Fibroblast of skin of left quadriceps (primary cell): ENCODE measurements at places on chromosomes 7 and 10.
A peak's percentile ranks its signal among the peaks of the same experiment; 100 is the strongest.

GRCh38 chr10:58972576-58973234, 203.7 kb upstream of the PHYHIPL start:
- DNase-seq = no peak

GRCh38 chr10:7263616-7264015, 147.2 kb downstream of the SFMBT2 start:
- DNase-seq = no peak

- no peak for DNase-seq
Measured at GRCh38 chr10:9069136-9069535, 1014.6 kb downstream of the GATA3 start.

DNA sequence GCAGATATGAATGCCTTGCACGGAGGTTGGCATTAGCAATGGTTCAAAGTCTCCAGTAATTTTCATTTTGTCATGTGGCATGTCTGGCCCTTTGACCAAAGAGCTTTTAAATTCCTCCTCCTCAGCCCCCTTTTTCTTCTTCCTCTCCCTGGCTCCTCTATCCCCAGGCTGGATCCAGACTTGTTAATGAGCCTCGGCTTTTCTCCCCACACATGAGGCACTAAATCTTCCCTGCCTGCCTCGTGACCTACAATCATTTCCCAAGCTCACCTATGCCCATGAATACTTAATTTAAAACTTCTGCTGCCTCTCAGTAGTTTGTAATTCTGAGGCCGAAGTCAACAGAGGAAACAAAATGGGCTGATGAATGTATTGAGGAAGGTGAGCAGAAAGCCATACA, 23.3 kb upstream of the LRRC4 start:
- DNase-seq = no peak

GRCh38 chr7:45459476-45459875, 114.7 kb upstream of the ADCY1 start:
- no peak for DNase-seq

GRCh38 chr10:33291053-33291592, 43.3 kb downstream of the NRP1 start:
- peak; percentile 84 for DNase-seq

DNA sequence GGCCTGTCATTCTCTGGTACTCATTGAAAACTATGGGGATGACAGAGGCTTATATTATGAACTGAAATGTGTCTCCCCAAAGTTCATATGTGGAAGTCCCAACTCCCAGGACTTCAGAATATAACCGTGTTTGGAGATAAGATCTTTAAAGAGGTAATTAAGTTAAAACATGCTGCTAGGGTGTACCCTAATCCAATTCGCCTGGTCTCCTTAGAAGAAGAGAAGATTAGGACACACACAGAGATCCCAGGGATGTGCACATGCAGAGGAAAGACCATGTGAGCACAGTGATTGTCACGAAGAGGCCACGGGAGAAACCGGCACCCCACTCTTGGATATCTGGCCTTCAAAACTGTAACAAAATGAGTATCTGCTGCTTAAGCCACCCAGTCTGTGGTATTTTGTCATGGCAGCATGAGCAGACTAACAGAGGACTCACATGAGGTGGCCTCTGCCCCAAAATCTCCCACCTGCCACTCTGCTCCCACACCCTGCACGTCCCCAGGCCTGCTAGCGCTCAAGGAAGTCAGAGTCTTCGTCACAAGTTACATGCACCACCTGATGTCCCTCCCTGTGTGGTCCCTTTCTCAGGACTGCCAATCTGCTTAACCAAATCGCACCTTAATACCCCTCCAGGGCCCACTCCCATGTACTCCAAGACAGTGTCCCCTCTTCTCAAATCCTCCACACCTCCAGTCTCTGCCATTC, 26.8 kb downstream of the PLAC9 start:
- DNase-seq = no peak

DNA sequence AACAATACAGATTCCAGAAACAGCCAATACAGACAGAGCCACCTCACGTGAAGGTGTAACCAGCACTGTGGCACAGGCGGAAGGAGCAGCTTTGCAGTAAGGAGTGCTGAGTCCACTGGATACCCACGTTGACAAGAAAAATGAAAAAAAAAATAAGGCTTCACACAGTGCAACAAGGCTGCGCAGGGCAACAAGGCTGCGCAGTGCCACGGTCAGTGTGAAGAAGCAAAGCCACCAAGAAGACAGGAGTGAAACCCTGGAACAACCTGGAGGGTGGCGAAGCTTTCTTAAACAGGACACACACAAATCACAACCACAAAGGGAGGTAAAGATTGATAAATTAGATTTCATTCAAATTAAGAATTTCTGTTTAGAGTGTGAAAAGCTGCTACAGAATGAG, 204.0 kb downstream of the MAD1L1 start:
- DNase-seq = no peak

DNA sequence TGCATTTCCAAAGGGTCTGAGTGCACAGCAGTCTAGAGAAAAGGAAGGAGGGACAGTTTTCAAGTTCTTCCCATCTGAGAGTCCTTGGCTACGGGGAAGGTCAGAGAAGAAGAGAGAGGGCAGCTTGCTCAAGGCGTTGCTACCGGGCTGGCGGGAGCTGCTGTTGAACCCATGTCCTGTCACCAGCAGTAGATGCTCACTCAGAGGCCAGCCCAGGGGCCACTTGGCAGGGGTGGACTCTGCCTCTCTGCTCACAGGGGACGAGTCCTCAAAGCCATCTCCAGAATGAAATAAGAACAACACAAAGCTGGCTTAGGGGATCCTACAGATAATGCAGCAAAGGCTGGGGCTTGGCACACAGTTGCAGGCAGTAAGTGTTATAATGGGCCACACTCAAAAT, 231.5 kb downstream of the TNS3 start:
- DNase-seq = no peak

DNA sequence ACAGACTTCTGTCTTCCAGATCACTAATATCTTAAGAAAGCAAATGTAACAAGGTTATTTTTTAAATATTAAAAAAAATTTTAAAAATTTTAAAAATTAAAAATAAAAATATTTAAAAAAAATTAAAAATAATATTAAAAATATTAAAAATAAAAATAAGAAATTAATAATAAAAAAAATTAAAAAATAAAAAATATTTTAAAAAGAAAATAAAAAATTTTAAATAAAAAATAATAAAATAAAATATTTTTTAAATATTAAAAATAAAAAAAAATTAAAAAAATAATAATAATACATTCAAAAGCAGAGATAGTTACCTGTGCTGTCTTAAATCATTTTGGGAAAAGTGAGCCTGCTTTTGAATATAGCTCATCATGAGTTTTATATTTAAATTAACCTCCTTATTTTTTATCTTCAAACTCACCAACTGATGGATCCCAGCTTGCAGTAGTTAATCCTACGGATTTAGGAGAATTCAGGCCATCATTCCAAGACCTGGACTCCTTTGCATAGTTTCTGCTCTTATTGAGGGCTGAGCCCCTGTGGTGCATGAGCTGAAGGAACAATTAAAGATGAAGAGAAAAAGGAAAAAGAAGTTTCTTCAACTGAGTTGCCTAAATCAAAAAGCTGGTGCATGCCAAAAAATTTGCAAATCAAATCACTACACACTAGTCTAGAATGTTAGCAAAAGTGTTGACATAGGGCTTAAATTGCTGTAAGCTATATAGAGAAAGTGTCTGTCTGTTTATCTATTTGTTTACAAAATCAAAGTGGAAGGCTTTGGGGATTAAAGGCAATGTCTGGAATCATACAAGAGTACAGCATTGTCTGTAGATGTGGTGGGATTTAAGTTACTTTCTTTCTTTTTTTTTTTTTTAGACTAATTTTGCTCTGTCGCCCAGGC, 50.5 kb upstream of the ZNF438 start:
- DNase-seq = no peak

DNA sequence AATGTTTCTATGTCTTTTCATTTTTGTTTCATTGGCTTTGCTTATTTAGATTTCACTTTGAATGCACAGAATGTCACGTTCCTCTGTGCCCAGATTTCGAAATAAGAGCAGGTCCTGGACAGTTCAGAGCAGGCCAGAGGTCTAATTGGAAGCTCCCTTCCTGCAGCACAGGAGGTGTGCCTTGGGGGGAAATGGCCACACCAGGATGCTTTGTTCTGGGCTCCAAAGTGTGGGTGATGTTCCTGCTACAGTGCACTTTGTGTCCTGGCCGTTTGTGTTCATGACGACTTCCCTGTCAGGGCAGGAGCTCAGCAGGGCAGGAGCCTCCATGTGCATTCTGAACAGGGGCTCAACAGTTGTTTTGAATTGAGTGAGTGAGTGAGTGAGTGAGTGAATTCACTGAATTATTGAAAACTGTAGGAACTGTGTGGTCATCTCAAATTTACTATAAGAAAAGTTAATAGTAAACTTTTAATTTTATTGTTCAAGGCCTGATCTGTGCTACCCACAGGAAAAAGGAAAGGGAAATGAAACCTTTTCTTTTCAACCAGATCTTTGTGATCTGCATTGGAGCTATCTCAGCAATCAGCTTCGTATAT, 109.5 kb upstream of the GJD4 start:
- DNase-seq = no peak

GRCh38 chr7:43686991-43687390, 42.3 kb downstream of the COA1 start:
- no peak for DNase-seq
